ENCODE measurements at places on chromosomes 11 and 22. TPM values are rescaled to one million over a fixed set of nuclear protein-coding genes. Genes with fewer than 3 reads are reported as not detected.

The INS gene
- not detected for total RNA-seq

The IL18 gene
- 2.3 TPM for total RNA-seq

The GLYATL2 gene
- 1.4 TPM for total RNA-seq

The PIWIL4 gene
- 1.4 TPM for total RNA-seq

The MMP1 gene
- total RNA-seq = 221 TPM

The DDX25 gene
- total RNA-seq = 0.11 TPM

The MMP8 gene
- 0.11 TPM for total RNA-seq

The TMEM45B gene
- not detected for total RNA-seq

The PTPRJ gene
- 8.6 TPM for total RNA-seq

The NARS2 gene
- 34.7 TPM for total RNA-seq

The MRGPRX4 gene
- total RNA-seq = not detected

The OR52I1 gene
- not detected for total RNA-seq

The SHISAL1 gene
- 14.9 TPM for total RNA-seq

The ACTN3 gene
- under 0.01 TPM for total RNA-seq

The OR52H1 gene
- 1.1 TPM for total RNA-seq

The PDGFB gene
- total RNA-seq = 0.11 TPM

The ACRV1 gene
- total RNA-seq = not detected

The DNAL4 gene
- 19.4 TPM for total RNA-seq

The OR52I2 gene
- under 0.01 TPM for total RNA-seq

The ZNF74 gene
- 10.3 TPM for total RNA-seq

The CXCR5 gene
- not detected for total RNA-seq

The LRRC75B gene
- 10.1 TPM for total RNA-seq

The P2RY6 gene
- total RNA-seq = 0.12 TPM

The FOLH1 gene
- not detected for total RNA-seq

The GAB4 gene
- not detected for total RNA-seq

The ALX4 gene
- total RNA-seq = under 0.01 TPM

The PHOX2A gene
- not detected for total RNA-seq

The C11orf21 gene
- not detected for total RNA-seq

The LAYN gene
- 34.1 TPM for total RNA-seq

The MGAT3 gene
- not detected for total RNA-seq

The OR10D3 gene
- not detected for total RNA-seq

The TMPRSS13 gene
- under 0.01 TPM for total RNA-seq

The DKK3 gene
- total RNA-seq = 253 TPM

The BIK gene
- not detected for total RNA-seq

The RAC2 gene
- total RNA-seq = 4.0 TPM

The CELSR1 gene
- total RNA-seq = 5.4 TPM

The ZNF215 gene
- 10.4 TPM for total RNA-seq

The OR51E2 gene
- total RNA-seq = 0.11 TPM

The ZFP91 gene
- total RNA-seq = 71.6 TPM

The RFPL1 gene
- total RNA-seq = not detected

The NAV2 gene
- 19.9 TPM for total RNA-seq

The HORMAD2 gene
- total RNA-seq = not detected

The HBB gene
- not detected for total RNA-seq

The DNAJB7 gene
- not detected for total RNA-seq

The SLC22A9 gene
- total RNA-seq = not detected

The ACR gene
- total RNA-seq = not detected

The C11orf16 gene
- not detected for total RNA-seq

The RAG1 gene
- 0.37 TPM for total RNA-seq

The EMID1 gene
- not detected for total RNA-seq

The OR10A2 gene
- not detected for total RNA-seq

The TEF gene
- 15.1 TPM for total RNA-seq

The SMC1B gene
- under 0.01 TPM for total RNA-seq

The TREH gene
- total RNA-seq = under 0.01 TPM

The PAMR1 gene
- total RNA-seq = 512 TPM

The ALKBH8 gene
- 21.4 TPM for total RNA-seq

The RBMXL2 gene
- total RNA-seq = 0.11 TPM

The C11orf97 gene
- total RNA-seq = not detected

All from uterine smooth muscle cell (primary cell).